ENCODE measurements at places on chromosomes 3 and 15.

- DNase-seq, result no peak
Measured at GRCh38 chr3:81393251-81393650, 368.2 kb downstream of the GBE1 start.

DNA sequence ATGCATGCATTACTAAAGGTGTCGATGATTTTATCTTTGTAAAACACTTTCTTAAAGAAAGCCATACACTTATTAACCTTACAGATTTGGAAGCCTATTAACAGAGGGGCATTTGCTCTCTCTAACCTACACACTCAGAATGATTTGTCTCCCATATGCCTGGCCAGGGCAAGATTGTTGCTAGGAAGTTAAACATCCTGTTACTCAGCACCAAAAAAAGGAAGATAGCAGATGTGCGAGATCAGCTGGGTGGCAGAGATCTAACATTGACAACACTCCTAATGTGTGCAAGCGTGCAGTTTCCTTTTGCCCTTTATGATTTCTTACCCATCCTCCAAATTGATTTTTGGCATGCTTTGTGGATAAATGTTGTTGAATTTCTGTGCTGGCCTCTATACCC is 73.9 kb upstream of the TMEM108 start:
- no peak for DNase-seq

DNA sequence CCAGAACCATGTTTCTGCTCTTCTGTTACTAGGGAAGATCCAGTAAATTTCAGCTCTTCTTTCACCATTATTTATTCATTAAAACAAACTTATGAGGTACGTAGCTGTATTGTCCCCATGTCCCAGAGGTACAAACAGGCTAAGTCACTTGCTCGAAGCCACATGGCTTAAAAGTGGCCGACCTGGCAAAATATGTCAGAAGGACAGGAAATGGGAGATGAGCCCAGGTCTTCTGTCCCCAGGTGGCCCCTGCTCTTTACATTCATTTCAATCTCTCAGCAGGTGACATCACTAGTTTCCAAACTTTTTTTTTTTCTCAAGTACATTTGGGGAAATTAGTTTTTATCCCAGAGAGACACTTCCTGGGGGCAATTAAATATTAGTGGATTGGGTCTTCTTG is 34.1 kb upstream of the LPP start:
- DNase-seq, result no peak

DNA sequence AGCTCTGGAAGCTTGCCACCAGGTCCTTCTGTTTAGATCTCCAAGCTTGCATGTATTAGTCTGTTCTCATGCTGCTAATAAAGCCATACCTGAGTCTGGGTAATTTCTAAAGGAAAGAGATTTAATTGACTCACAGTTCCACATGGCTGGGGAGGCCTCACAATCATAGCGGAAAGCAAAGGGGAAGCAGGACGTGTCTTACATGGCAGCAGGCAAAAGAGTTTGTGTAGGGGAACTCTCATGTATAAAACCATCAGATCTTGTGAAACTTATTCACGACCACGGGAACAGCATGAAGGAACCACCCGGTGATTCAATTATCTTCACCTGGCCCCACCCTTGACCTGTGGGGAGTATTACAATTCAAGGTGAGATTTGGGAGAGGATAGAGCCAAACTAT is 147.0 kb upstream of the PROK2 start:
- DNase-seq, result no peak

DNA sequence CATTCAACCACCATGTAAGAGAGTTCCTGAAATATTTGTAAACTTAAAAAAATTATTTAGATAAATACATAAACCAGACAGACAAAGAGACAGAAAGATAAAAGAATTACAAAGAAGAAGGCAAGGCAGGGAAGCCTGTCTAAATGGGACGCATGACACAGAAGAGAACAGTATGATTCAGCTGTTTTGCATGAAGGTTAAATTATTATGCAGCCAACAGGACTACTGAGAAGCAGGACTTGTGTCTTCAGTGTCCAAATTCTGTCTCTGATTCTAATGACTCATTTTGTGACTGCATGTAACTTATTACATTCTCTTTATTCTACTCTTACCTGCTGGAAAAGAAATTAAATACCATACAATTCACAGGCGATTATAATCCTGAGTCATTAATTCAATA is 340.4 kb upstream of the KCNMB2 start:
- DNase-seq, result no peak

DNA sequence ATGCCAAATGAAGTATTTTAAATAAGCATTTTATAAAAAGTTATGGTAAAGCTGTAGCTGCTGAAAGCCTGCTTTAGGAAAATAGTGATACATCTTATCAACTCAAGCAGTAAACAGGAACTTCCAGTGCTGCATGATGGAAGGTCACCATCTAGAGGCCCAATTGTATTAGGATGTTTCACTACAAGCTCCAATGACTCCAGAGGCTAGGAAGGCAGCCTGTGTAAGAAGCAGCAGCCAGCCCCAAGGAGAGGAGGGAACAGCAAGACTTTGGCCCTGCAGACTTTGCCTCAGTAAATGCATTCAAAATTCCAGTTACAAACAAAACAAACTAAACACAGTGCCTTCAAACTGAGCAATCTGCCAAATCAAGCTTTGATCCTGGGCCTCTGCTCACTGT is 32.1 kb downstream of the ILDR1 start:
- no peak for DNase-seq

- no peak for DNase-seq
Measured at GRCh38 chr15:30671309-30671708, 45.4 kb downstream of the ARHGAP11B start.

Measured in urinary bladder (tissue), 4 donors.